Activated CD8-positive, alpha-beta memory T cell treated with anti-CD3 and anti-CD28 coated beads for 1 hour (primary cell): ENCODE measurements at places on chromosomes 3 and 15.

- no peak for DNase-seq
Observed at GRCh38 chr3:125322166-125322565, 53.0 kb downstream of the ZNF148 start.

- no peak for DNase-seq
Observed at GRCh38 chr15:25715536-25716413, 147.4 kb downstream of the ATP10A start.

DNA sequence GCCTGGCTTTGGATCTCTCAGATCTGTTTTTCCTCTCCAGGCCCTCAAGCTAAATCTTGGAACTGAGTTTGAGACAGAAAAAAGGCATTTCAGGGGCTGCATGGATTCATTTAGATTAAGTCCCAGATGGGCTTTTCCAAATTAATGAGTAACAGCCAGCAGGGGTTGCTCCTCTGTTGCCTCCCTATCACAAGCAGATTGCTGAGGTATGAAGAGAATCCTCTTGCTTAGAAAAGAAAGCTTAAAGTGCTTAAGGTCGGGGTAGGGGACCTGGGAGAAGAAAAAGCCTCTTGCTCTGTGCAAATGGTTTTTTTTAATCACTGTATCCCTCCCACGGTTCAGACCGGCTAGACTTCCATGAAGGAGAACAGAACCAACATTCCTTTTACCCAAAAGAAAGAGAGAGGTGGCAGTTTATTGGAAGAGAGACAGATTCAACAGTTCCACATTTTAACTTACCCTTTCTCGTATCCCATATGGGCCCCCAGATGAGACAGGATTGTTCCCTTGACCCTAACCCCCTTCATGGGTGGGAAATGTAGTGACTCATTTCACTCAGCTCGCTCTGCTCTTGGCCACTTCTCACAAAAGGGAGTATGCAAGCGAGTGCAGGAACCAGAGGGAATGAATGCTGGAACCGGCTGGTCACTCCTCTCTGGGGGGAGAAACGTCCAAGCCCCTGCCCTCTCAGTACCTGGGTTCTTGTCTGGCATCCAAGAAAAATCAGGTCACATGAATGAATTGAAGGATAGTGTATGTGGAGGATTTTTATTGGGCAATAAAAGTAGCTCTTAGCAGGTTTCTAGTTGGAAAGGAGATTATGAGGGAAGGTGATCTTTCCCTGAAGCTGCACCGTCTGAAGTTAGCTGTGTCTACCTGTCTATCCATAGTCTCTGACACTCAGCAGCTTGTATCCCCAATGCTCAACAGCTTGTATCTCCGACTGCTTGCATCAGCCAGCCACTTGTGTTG lies 745.2 kb downstream of the SI start:
- DNase-seq, result no peak

DNA sequence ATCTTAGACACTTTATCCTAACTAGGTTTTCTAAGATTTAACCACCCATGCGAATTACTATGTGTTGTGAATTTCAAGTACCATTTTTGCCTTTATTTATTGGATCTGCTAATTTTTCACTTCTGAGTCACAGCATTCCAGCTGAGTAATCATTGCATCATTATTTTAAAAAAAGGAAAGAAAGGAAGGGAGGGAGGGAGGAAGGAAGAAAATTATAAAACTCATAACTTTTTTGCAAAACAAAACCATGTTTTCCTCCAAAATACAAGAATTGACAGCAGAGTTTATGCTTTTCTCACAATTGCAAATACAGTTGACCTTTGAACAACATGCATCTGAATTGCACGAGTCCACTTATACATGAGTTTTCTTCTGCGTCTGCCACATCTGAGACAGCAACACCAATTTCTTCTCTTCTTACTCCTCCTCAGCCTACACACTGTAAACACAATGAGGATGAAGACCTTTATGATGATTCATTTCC lies 651.4 kb upstream of the NECTIN3 start:
- no peak for DNase-seq

DNA sequence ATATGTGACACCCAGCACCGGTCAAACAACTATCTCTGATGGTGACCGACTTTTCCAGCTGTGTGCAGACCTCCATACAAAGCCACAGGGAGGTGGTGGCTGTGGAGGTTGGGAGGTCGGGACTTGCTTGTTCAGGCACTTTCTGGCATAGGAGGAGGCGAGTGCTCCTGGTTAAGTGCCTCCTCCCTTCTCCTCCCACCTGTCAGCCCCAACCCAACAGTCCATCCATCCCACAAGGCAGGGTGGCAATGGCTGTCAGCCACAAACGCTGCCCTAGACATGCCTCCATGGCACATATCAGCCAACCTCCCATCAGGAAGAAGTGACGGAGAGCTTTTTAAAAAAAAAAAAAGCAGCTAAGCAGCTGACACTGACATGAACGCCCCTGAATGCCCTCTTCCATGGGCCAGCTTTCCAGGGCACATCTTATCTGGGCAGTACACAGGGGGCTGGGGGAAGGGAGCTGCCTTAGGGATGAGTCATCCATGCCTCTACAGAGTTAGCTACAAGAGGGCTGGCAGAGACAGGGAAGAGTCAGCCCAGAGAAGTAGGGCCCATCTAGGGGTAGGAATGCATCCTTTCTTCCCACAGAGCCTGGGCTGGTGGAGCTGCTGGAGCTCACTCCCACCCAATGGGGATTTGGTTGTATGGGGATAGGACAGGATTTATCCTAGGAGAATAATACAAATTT lies 41.2 kb downstream of the CCDC12 start:
- DNase-seq, result no peak

- DNase-seq, result no peak
Observed at GRCh38 chr3:191051037-191051436, 148.0 kb upstream of the OSTN start.

DNA sequence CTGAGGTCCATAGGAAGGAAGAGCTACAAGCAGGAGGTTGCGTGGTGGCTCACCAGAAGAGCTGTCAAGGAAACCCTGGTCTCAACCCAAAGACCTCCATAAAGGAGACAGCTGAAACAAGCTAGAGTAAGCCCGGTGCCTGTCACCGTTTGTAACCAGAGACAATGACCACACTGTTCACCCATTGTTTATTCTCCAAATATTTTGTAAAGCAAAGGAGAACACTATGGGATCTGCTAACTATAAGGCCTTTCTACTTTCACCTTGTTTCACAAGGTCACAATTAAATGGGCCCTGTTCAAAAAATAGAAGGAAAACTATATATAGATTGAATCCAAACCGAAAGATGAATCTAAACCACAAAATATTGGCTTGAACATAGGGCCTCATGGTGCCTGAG lies 128.9 kb upstream of the TPRG1 start:
- DNase-seq, result no peak

DNA sequence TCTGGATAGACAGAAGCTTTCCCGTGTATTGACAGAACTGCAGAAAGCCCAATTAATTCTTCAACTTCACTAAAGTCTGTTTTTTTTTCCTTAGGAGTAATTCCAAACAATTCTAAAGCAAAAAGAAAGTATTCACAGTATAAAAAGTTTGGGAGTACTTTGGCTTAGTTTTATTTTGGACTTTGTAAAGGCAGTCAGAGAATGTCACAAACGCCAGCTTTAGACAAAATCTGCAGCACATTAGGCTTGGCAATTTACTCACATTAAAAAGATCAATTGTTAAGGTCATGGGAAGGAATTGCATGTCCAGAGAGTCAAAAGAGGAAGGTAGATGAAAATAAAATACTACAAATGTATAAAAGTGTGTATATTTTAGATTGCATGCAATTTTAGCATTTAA lies 47.5 kb upstream of the GBE1 start:
- no peak for DNase-seq

DNA sequence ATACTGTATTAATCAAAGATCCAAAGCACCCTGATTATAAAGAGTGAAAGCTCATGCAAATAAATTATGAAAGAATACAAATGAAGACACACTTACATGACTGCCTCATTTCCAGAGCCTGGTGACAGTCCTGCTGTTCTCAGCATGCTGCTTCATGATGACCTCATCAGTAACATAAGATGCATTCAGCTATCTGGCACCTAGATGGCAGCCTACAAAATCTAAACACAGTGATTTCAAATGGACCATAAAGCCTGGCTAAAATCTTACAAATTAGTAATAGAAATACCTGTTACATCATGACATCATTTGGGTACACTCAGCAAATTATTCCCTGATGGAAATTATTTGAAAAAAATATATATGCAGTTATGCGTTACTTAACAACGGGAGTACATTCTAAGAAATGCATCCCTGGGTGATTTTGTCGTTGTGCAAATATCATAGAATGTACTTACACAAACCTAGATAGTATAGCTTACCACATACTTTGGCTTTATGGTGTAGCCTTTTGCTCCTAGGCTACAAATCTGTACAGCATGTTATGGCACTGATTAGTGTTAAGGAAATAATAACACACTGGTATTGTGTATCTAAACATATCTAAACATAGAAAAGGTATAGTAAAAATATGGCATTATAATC lies 207.2 kb downstream of the EPHA3 start:
- no peak for DNase-seq

GRCh38 chr15:36506733-36507356 lies 72.6 kb upstream of the CDIN1 start:
- no peak for DNase-seq

DNA sequence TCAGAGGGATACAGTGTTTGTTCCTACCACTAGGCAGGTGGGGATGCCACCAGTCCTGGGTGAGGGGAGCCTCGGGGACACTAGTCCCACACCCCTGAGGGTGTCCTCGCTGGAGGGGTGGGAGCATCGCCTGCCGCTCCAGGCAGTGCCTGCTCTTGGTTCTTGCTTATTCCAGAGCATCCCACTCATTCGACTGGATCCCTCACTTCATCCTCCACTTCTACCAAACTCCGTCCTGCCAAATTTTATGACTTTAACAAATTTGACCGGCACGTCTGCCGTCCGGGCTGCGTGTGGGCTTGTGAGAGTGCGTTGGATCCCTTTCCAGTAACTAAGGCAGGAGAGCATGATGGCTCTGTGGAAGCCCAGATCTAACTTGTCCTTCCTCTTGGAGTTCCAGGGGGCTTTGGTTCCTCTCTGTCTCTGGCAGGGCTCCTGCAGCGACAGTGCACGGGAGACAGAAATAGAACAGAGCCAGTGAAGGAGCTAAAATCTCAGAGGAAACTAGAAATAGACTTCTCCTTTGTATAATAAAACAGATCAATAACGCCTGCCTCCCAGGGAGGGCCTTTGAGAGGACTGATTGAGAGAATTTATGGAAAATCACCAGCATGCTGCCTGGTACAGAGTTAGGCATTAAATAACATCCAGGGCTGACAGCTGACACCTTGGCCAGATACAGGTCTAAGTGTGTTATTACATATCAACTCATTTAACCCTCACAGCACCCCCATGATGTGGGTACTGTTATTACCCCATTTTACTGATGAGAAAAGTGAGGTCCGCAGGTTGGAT lies 34.5 kb downstream of the MGLL start:
- DNase-seq, result no peak

DNA sequence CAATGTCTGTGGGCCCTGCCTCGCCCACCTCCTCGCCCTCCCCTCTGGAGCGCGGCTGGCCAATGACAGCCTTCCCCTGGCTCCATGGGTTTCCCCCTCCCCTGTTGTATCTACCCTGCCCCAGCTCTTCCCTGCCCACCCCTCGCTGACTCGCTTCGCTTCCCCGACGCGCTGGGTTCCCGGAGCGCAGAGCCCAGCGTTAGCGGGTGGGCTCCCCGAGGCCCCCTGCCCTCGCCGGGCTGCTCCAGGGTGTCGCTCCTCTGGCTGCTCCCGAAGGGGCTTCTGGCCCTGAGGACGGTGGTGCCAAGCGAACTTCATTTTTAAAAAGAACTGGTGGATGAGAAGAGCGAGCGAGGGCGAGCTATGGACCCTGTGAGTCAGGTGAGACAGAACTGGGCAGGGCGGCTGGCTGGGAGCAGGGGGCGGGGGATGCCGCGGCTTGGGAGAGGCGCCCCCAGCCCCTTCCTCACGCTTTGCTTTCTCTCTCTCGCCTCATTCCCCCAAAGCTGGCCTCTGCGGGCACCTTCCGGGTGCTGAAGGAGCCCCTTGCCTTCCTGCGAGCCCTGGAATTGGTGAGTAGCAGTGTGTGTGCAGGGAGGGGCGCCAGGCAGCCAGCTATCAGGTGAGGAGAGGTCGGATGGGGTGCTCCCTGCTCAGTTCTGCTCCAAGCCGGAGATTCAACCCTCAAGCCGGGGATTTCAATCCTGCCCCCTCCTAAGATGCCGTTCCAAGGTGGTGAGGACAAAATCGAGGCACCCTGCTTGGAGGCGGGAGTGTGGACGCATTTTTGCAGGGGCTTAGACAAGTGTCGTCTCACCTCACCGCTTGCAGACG lies at the start of gene SYNPR:
Gene SYNPR (plus strand): TSS at position 138 of the 834 bp plus-strand sequence.
- no peak for DNase-seq

DNA sequence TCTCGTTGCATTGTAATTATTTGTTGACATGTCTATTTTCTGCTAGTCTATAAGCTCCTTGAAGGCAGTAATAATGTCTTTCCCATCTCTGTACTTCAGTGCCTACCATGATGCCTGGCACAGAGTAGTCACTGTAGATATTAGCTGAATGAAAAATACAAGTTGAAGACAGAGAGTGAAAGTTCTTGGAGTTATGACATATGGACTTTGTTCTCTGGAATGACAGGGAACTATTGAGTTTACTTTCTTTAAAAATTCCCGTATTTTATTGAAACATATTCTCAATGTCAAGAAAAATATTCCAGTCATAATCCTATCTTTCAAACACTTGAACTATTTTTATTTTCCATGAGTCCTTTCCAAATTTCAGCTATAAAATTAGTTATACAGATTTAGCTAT lies 3.0 kb downstream of the BLM start:
- DNase-seq, result no peak

DNA sequence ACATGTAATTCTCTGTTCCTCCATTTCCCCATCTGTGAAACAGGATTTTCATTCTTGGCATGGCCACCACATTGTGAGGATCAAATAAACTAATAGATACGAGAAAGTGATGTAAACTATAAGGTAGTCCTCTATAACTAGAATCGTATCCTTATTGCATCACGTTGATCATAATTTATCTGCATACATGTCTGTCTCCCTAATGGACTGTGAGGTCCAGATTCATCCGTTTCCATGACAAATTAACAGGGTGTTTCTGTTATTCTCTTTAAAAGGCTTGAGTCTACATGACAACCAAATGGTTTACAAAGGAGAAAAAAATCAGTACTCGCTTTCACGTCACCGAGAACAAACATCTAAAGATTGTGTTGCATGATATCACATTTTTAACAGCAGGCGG lies 53.0 kb downstream of the SST start:
- DNase-seq, result no peak

DNA sequence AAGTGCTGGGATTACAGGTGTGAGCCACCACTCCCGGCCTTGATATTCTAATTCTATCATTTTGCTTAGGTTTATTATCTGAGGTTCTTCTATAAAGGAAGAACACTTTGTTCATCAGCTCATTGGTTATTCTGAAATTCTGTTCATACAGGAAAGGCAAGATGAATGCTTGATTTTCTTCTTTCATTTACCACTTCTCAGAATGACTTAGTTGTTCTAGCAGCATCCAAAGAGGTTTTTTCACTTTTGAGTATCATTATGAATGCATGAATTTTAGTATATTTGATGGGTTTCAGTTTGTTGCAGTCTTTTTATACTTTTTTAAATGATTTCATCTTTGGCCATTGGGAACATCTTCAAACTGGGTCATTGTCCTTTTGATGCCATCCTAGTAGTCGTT lies 51.8 kb downstream of the RNF111 start:
- no peak for DNase-seq
